ENCODE measurements at places on chromosomes 6 and 20.

DNA sequence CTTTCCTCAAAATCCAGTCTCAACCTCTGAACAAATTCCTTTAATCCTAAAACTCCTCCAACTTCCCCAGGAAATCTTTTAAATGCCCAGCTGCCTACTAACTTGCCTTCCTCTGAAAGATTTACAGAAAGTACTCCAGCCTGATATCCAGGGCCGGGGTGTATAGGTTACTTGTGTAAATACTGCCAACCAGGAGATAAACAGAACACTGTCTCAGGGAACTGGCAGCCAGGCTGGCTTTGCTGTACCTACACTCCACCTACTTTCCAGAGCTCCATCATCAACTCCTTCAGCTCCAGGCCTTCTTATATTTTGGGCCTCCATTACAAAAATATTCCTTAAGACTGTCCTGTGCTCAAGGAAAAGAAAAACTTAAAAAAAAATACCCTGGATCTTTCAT, 85.9 kb downstream of the CEP162 start:
- no peak for DNase-seq
- H3K4me1 ChIP-seq, result peaks cover 13% of the 10 kb centered on the region
- H3K27ac ChIP-seq, result no peak overlapping the region
- H3K27me3 ChIP-seq, result no peaks in the 10 kb centered on the region

- DNase-seq, result no peak
- H3K27ac ChIP-seq, result no peak overlapping the region
- no peak overlapping the region for H3K4me3 ChIP-seq
- H3K36me3 ChIP-seq, result no peaks in the 10 kb centered on the region
- peaks cover 62% of the 10 kb centered on the region for H3K27me3 ChIP-seq
These were observed 23.0 kb downstream of the PRR18 start for GRCh38 chr6:166285233-166285632.

DNA sequence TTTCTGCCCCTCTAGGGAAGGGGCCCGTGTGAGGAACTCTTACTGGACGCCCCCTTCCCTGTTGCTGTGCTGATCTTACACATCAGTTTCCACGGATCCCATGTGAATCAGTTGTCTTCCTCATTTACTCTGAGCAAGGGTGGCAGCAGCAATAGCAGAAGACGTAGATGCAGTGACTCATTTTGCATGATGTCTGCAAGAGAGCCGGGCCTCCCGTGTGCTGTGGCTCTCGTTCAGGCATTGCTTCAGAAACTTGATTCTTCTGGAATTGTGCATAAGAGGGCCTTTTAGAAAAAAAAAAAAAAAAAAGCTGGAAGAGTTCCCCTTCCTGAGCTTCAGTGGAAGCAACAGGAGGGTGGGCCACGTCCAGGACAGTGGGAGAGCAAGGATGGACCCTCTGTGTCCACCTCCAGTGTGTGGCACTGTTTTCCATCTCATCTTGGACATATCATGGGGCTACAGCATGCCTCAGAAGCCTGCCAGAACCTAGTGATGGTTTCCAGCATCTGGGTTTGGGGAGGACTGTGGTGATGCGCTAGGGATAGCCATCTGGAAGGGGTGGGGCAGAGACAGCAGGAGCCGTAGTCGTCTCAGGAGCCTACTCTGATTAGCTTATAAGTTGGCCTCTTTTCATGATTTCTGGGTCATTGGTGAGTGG, 62.1 kb downstream of the FOXO3 start:
- H3K27me3 ChIP-seq, result no peaks in the 10 kb centered on the region
- no peak overlapping the region for H3K4me3 ChIP-seq
- H3K36me3 ChIP-seq, result peaks cover 11% of the 10 kb centered on the region
- DNase-seq, result no peak

DNA sequence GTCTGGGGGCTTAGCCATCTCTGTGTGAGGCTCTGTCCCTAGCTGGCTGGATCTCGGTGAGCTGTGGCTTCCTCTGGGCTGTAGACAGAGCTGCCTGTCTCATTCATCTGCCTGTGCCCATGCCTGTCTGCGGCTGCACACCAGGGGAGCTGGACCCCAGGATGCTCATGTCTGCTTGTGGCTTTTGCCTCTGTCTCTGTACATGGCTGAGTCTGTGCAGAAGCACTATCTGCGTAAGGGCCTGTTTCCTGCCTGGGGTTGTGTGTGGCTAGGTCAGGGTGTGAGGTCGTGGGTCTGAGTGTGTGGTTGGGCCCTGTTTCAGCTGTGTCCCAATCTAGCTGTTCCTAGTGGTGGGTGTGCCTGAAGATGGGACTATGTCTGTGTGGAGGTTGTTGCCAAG, 68.2 kb downstream of the CDH22 start:
- no peak for DNase-seq
- H3K27me3 ChIP-seq, result no peaks in the 10 kb centered on the region
- H3K4me1 ChIP-seq, result no peaks in the 10 kb centered on the region
- H3K36me3 ChIP-seq, result no peaks in the 10 kb centered on the region
- no peak overlapping the region for H3K27ac ChIP-seq

- no peak overlapping the region for H3K4me3 ChIP-seq
- no peak overlapping the region for H3K27ac ChIP-seq
- DNase-seq, result no peak
- no peaks in the 10 kb centered on the region for H3K27me3 ChIP-seq
These were observed 8.3 kb downstream of the PPP1R3G start for GRCh38 chr6:5093231-5094015.

DNA sequence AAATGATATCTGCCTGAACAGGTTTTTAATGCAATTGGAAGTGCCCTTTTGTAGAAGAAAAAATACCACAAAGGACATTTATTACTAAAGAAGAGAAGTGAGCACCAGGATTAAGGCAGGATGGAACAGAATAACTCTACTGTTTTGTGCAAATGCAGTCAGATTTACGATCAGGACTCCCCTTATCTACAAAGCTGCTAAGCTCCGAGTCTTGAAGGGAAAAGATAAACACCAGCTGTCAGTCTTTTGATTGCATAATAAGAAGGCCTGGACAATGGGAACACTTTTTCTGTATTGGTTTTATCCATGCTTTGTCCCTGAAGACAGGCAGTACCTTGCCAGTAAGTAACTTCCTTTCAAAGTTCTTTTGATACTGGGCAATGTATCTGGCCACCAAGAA, 797.9 kb upstream of the SLC35B3 start:
- no peaks in the 10 kb centered on the region for H3K36me3 ChIP-seq
- no peak overlapping the region for H3K4me3 ChIP-seq
- H3K27me3 ChIP-seq, result no peaks in the 10 kb centered on the region
- DNase-seq, result no peak

DNA sequence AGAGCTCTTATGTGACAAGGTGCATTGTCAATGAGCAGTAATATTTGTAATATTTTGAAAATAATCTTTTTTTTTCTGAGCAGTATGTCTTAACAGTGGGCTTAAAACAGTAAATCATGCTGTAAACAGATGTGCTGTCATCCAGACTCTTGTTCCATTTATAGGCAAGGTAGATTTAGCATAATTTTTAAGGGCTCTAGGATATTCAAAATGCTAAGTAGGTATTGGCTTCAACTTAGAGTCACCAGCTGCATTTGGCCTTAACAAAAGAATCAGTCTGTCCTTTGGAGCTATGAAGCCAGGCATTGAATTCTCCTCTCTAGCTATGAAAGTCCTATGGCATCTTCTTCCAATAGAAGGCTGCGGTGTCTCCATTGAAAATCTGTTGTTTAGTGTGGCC, 63.7 kb downstream of the ME1 start:
- no peaks in the 10 kb centered on the region for H3K27me3 ChIP-seq
- no peaks in the 10 kb centered on the region for H3K36me3 ChIP-seq
- no peak for DNase-seq

- H3K27me3 ChIP-seq, result peaks cover 5% of the 10 kb centered on the region
- H3K4me1 ChIP-seq, result no peaks in the 10 kb centered on the region
- no peaks in the 10 kb centered on the region for H3K36me3 ChIP-seq
- H3K27ac ChIP-seq, result no peak overlapping the region
- DNase-seq, result no peak
These were observed 115.2 kb downstream of the DLL1 start for GRCh38 chr6:170175644-170176135.

DNA sequence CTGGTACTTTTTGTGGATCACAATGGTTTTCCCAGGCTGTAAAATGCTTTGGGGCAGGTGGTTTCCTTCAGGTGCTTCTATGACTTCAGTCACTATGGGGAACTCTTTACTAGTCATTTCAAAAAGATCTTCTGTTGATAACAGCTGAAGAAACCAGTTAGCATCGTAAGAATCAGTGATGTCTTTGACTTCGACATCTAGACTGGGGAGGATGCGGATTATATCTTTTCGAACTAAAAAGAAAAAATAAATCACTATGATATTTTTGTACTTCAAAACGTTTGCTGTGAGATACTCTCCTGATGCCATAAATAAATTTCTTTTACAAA, 87.2 kb downstream of the THEMIS start:
- no peaks in the 10 kb centered on the region for H3K36me3 ChIP-seq
- DNase-seq, result no peak
- no peak overlapping the region for H3K27ac ChIP-seq
- H3K4me3 ChIP-seq, result no peak overlapping the region

DNA sequence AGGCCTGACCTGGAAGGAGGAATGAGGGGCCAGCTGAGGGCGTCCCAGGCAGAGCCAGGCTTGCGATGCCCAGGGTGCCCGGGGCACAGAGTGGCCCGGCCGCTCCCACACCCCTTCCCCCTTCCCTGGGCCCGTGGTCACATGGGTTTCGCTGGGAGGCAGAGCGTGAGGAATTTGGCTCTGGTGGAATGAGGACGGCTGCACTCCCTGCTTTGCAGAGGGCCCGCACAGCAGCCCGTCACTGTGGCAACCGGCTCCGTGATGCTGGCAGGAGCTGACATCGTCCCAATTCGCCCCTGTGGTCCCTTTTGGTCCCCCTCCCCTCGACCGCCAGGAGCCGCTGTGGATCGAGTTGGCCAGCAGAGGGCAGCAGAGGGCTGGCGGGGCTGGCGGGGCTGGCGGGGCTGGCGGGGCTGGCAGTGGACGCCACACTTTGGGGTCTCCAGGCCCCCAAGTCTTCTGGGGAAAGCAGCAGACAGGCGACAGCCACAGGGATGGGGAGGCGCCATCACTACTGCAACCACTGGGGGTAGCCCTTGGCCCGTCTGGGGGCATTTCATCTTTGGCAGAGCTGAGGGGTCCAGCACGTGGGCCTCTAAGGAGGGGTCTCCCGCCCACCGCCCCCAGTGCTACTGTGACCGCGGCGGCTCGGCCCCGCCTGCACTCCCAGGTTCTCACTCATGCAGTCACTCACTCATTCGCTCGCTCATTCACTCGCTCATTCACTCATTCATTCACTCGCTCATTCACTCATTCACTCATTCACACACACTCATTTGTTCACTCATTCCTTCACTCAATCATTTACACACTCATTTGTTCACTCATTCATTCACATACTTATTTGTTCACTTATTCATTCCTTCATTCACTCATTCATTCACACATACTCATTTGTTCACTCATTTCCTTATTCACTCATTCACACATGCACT, 49.7 kb upstream of the BHLHE23 start:
- no peaks in the 10 kb centered on the region for H3K36me3 ChIP-seq
- H3K27me3 ChIP-seq, result peaks cover 77% of the 10 kb centered on the region
- no peak overlapping the region for H3K4me3 ChIP-seq
- H3K4me1 ChIP-seq, result peaks cover 9% of the 10 kb centered on the region
- DNase-seq, result no peak

- DNase-seq, result no peak
- H3K4me3 ChIP-seq, result no peak overlapping the region
- H3K36me3 ChIP-seq, result no peaks in the 10 kb centered on the region
- H3K27me3 ChIP-seq, result no peaks in the 10 kb centered on the region
- no peaks in the 10 kb centered on the region for H3K4me1 ChIP-seq
- no peak overlapping the region for H3K27ac ChIP-seq
These were observed 21.6 kb downstream of the GPR6 start for GRCh38 chr6:109999740-110000139.

GRCh38 chr20:37220731-37221130, 40.9 kb downstream of the GHRH start:
- H3K4me3 ChIP-seq, result no peak overlapping the region
- no peak for DNase-seq
- no peaks in the 10 kb centered on the region for H3K27me3 ChIP-seq

- peak; percentile 75 for DNase-seq
- H3K4me3 ChIP-seq, result peak overlapping the region; percentile 73
- H3K27me3 ChIP-seq, result no peaks in the 10 kb centered on the region
- H3K4me1 ChIP-seq, result peaks cover 34% of the 10 kb centered on the region
- no peak overlapping the region for H3K27ac ChIP-seq
These were observed 11.5 kb downstream of the ITPR3 start for GRCh38 chr6:33632558-33633039.

GRCh38 chr6:106084989-106085691, 996 bp upstream of the PRDM1 start:
- no peak overlapping the region for H3K4me3 ChIP-seq
- no peak overlapping the region for H3K27ac ChIP-seq
- DNase-seq, result no peak
- H3K4me1 ChIP-seq, result peaks cover 10% of the 10 kb centered on the region
- no peaks in the 10 kb centered on the region for H3K36me3 ChIP-seq

- no peaks in the 10 kb centered on the region for H3K36me3 ChIP-seq
- H3K4me3 ChIP-seq, result peak overlapping the region; percentile 13
- no peaks in the 10 kb centered on the region for H3K27me3 ChIP-seq
- H3K27ac ChIP-seq, result peak overlapping the region; percentile 19
- DNase-seq, result peak; percentile 83
These were observed 6.5 kb upstream of the BCAS4 start for GRCh38 chr20:50788045-50788991.

GRCh38 chr20:58665606-58666005, 14.5 kb downstream of the STX16 start:
- H3K4me3 ChIP-seq, result no peak overlapping the region
- no peak for DNase-seq
- no peaks in the 10 kb centered on the region for H3K27me3 ChIP-seq
- no peak overlapping the region for H3K27ac ChIP-seq

DNA sequence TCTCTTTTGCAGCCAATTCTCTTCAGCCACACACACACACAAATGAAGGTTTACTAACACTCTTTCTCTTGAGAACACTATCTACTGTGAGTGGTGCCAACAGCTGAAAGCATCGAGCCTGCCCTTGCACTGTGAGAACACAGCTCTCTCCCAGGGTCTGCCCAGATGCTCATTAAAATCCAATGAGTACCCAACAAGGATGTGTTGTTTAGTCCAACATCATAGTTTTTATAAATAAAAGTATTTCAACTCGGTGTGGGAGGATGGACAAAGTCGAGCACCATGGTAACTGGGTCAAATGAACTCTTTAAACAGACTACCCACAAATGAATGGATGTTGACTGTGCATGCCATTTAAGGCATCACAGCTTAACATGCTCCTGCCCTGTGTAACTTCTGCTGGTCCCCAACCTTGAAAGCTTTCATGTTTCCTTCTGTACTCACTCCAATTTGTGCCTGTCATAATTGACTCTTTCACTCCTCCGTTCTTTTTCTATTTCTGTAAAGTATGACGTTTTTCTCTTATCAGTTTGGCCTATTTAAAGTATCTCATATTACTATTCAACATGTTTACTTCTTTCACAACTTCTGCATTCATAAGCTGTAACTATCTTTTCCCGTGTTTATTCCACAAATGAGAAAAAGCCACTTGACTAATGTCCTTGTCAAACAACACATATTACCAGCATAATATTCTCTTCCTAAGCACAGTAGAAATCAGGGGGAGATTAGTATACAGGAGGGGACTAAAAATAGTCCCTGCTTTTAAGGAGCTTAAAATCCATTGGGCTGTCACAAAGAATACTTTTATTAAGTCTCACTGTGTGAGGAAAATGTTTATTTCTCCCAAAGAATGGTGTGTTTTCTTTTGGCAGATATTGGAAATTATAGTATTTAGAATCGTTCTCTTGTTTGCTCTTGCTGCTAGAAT, 215.4 kb downstream of the RFPL4B start:
- no peaks in the 10 kb centered on the region for H3K27me3 ChIP-seq
- no peak for DNase-seq
- H3K27ac ChIP-seq, result no peak overlapping the region
- no peaks in the 10 kb centered on the region for H3K36me3 ChIP-seq
